PC-3 (cell line): ENCODE measurements at places on chromosomes 2 and 18.

DNA sequence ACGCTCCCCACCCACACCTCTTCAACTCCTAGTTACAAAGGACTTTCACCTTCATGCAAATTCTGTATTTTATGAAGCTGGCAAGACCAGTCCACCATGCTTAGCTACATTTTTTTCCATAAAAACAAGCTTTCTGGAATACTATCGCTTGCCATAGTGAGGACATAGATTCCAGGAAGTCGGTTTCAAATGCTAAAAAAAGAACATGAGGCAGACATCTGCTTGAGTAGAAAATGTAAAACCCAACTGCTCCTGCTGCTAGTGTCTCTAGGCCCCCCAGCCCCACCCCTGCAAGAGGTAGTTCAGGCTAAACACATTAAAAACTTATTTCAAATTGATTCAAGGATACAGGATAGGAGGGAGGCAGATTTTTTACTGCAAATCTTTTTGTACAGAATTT lies 148.9 kb downstream of the SMAD2 start:
- H3K4me3 ChIP-seq: no peak overlapping the region
- no peak for DNase-seq
- H3K27me3 ChIP-seq: no peaks in the 10 kb centered on the region
- H3K27ac ChIP-seq: no peak overlapping the region

GRCh38 chr2:181394741-181395437 lies 62.3 kb upstream of the ITGA4 start:
- H3K36me3 ChIP-seq: no peaks in the 10 kb centered on the region
- H3K4me3 ChIP-seq: no peak overlapping the region
- no peak for DNase-seq
- no peak overlapping the region for H3K27ac ChIP-seq
- H3K4me1 ChIP-seq: peaks cover 5% of the 10 kb centered on the region; the same call in 1 of the 2 replicates

GRCh38 chr18:28725876-28726275 lies 548.9 kb upstream of the CDH2 start:
- H3K36me3 ChIP-seq: no peaks in the 10 kb centered on the region
- peaks cover 21% of the 10 kb centered on the region for H3K4me1 ChIP-seq
- no peaks in the 10 kb centered on the region for H3K27me3 ChIP-seq
- no peak overlapping the region for H3K27ac ChIP-seq
- DNase-seq: peak; percentile 80

DNA sequence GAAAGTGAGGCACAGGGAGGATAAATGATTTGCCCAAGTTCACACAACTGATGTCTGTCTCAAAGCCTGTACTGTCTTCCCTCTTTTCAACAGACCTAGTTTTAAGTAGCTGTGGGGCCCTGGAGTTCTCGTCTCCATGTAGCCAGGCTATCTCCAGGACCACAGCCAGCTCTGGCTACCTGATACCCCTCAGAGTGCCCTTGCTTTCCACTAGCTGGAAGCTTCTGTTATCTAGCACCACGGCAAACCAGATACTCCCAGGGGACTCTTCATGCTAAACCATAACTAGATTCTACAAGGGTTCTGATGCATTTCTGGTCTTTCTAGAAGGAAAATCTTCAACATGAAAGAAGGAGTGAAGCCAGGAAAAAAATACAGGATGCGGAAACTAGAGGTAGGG lies 137.3 kb downstream of the GALNT14 start:
- no peak overlapping the region for H3K27ac ChIP-seq
- H3K4me3 ChIP-seq: no peak overlapping the region
- no peak for DNase-seq
- H3K27me3 ChIP-seq: peaks cover 8% of the 10 kb centered on the region
- no peaks in the 10 kb centered on the region for H3K4me1 ChIP-seq
- no peaks in the 10 kb centered on the region for H3K36me3 ChIP-seq

DNA sequence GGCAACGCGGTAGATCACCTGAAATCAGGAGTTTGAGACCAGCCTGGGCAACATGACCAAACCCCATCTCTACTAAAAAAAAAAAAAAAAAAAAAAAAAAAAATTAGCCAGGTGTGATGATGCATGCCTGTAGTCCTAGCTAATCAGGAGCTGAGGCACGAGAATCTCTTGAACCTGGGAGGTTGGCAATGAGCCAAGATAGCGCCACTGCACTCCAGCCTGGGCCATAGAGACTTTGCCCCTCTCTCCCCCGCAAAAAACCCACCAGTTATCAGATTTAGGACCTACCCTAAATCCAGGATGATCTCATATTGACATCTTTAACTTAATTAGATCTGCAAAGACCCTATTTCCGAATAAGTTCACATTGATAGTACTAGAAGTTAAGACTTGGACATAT lies 29.2 kb upstream of the LDAH start:
- H3K27ac ChIP-seq: no peak overlapping the region
- H3K36me3 ChIP-seq: no peaks in the 10 kb centered on the region
- no peak for DNase-seq
- peaks cover 46% of the 10 kb centered on the region for H3K27me3 ChIP-seq
- H3K4me1 ChIP-seq: no peaks in the 10 kb centered on the region

GRCh38 chr2:25270061-25270460 lies 71.7 kb downstream of the DNMT3A start:
- no peak overlapping the region for H3K27ac ChIP-seq
- no peaks in the 10 kb centered on the region for H3K27me3 ChIP-seq
- no peak for DNase-seq
- no peaks in the 10 kb centered on the region for H3K36me3 ChIP-seq
- H3K4me3 ChIP-seq: no peak overlapping the region

DNA sequence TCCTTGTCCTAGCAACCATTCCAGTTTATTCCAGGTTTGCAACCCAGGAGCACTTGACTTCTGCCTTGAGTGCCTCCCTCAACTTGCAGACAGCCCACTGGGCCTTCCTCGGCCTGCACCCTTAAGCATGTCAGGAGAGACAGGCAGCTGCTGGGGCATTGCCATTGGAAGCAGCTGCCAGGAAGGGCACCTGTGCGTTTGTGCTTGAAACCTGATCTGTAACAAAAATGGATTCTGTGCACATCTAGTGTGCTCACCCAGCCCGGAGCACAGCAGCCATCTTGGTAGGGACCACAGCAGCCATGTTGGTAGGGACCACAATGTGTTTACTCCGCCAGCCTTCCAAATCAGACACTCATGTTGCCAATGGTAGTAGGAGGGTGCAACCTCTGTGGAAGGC lies 44.3 kb upstream of the GLI2 start:
- H3K4me1 ChIP-seq: peaks cover 6% of the 10 kb centered on the region; the same call in 1 of the 2 replicates
- H3K27me3 ChIP-seq: no peaks in the 10 kb centered on the region
- H3K36me3 ChIP-seq: no peaks in the 10 kb centered on the region
- no peak overlapping the region for H3K4me3 ChIP-seq

DNA sequence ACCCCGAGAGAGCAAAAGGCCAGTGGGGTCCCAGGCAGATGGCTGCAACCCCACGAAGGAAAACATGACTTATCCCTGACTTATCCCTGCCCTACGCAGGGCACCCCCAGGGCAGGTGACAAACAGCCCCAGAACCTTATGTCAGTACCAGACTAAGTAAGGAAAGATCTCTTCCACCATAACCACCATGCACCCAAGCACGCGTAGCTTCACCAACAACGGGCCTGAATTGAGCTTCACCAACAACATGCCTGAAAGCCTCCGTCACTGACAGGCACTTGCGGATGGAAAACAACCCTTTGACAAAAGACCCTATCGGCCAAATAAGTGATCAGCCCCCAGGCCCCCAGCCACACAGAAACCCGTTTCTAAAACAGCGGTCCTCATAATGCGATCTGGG lies 34.1 kb downstream of the HDAC4 start:
- H3K27me3 ChIP-seq: no peaks in the 10 kb centered on the region
- H3K4me3 ChIP-seq: no peak overlapping the region
- no peak overlapping the region for H3K27ac ChIP-seq
- no peak for DNase-seq
- H3K4me1 ChIP-seq: no peaks in the 10 kb centered on the region
- H3K36me3 ChIP-seq: no peaks in the 10 kb centered on the region

DNA sequence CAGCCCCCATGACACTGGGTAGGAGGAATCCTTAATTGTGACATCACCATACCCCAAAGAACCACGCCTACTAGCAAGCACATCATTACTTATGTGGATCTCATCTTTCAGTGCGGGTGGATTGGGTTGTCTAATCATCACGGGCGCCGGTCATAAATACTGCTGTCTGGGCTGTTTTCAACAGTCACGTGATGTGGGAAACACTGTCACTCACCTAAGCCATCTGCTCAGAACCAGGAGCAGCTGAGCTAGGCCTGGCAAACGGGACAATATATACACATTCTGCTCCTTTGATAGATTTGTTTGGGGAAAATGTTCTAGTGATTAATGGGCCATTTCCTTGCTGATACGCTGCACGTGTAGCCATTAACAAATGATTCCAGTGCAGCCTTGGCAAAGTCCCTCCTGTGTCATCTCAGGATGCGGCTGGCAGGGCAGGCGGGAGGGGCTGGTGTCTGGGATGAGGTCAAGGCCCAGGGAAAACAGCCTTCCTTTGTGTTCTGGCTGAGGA lies 145.9 kb upstream of the COPS8 start:
- no peaks in the 10 kb centered on the region for H3K27me3 ChIP-seq
- no peaks in the 10 kb centered on the region for H3K4me1 ChIP-seq
- no peak overlapping the region for H3K27ac ChIP-seq
- DNase-seq: no peak
- no peak overlapping the region for H3K4me3 ChIP-seq

DNA sequence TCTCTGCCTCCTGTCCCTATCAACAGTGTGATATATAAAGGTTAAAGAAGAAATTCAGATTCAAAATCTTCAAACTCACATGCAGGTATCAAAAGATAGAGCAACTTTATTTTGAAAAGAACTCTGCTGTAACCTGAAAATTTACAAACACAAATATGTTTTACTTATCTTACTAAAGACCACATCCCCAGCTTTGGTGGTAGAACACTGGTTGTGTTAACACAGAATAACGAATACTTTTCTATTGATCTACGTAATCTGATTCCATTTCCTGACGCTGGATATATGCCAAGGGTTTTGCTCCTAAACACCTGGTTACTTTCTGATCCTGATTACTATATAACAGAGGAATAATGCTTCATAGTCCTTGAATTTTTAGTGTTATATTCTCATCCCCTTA lies 23.1 kb upstream of the SLC39A10 start:
- no peak overlapping the region for H3K27ac ChIP-seq
- H3K4me3 ChIP-seq: no peak overlapping the region
- H3K36me3 ChIP-seq: no peaks in the 10 kb centered on the region
- DNase-seq: no peak

GRCh38 chr2:32863803-32864202 lies 83.0 kb upstream of the LTBP1 start:
- H3K36me3 ChIP-seq: no peaks in the 10 kb centered on the region
- H3K4me1 ChIP-seq: peaks cover 23% of the 10 kb centered on the region
- H3K27me3 ChIP-seq: no peaks in the 10 kb centered on the region
- H3K4me3 ChIP-seq: no peak overlapping the region

DNA sequence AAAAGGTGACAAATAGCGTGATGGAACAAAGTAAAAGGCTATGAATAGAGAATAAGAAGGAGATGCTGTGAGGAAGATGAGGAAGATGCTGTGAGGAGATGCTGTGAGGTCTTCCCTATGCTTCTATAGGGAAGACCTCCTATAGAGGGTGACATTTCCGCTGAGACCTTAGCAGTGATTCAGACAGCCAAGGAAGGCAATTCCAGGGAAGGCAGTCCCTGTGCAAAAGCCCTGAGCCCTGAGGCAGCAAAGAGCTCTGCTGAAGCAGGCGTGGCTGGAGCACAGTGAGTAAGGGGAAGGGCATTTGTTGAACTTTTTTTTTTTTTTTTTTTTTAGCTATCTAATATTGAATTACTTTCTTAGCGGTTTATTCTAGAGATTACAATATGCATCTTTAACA lies 142.7 kb upstream of the FOSL2 start:
- no peaks in the 10 kb centered on the region for H3K27me3 ChIP-seq
- H3K4me3 ChIP-seq: no peak overlapping the region
- DNase-seq: peak; percentile 95

DNA sequence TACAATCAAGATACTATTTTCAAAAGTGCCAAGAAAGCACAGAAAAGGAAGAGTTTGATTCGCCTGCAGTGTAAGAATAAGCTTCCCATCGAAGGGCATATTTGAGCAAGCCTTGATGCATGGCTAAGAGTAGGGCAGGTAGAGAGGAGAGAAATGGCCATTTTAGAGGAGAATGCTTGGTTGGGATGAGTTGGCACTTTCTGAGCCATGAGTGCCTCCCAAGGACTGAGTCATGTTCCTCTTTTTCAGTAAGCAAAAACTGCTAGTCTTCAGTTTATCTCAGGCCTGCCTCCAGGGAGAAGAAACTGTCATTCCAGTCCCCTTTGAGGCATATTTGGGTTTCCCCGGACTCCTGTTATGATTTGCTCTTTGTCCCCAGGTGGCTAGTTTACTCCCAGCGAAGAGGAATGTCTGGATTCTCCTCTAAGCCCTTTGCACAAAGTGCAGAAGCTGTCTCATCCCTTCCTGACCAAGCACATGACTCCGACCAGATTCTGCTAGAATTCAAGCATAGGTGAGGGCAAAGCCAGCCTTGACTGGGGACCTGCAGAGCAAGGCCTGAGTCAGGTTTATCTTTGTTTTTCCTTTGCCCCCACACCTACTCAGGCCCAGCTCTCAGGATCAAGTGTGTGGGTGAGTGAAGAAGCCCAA lies 115.2 kb downstream of the TTC32 start:
- H3K27me3 ChIP-seq: no peaks in the 10 kb centered on the region
- H3K4me3 ChIP-seq: no peak overlapping the region
- H3K27ac ChIP-seq: peak overlapping the region; percentile 60
- H3K36me3 ChIP-seq: no peaks in the 10 kb centered on the region
- peaks cover 16% of the 10 kb centered on the region for H3K4me1 ChIP-seq

GRCh38 chr2:68387408-68388350 lies 22.6 kb downstream of the PLEK start:
- H3K4me1 ChIP-seq: no peaks in the 10 kb centered on the region
- H3K27me3 ChIP-seq: peaks cover 52% of the 10 kb centered on the region
- no peak overlapping the region for H3K4me3 ChIP-seq
- H3K27ac ChIP-seq: no peak overlapping the region
- DNase-seq: no peak

DNA sequence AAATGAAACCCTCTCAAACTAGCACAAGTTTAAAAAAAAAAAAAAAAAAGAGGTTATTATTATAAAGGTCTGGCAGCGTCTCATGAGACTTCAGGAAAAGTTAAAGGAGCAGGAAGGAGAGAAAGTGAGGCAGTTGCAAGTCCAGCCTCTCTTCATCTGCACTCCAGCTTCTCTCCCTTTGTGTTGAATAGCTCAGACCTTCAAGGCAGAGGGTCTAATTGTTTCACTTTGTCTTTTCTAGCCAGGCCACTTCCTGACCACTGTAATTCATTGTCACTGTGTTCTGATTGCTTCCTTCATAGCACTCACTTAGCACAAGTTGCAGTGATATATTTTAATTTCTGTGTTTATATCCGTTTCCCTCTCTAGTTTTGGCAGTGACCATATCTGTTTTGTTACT lies 99.9 kb downstream of the SPATS2L start:
- H3K4me3 ChIP-seq: peak overlapping the region; percentile 18; the same call in 1 of the 2 replicates
- peaks cover 48% of the 10 kb centered on the region for H3K36me3 ChIP-seq
- peak; percentile 22 for DNase-seq
- H3K27me3 ChIP-seq: no peaks in the 10 kb centered on the region

- peaks cover 55% of the 10 kb centered on the region for H3K4me1 ChIP-seq
- H3K36me3 ChIP-seq: no peaks in the 10 kb centered on the region
- DNase-seq: peak; percentile 96
- no peaks in the 10 kb centered on the region for H3K27me3 ChIP-seq
Observed at GRCh38 chr2:38690499-38691420, 24.8 kb downstream of the GALM start.

GRCh38 chr2:37586663-37587317 lies 84.7 kb downstream of the CDC42EP3 start:
- peak overlapping the region; percentile 41 for H3K4me3 ChIP-seq
- no peaks in the 10 kb centered on the region for H3K27me3 ChIP-seq
- H3K27ac ChIP-seq: peak overlapping the region; percentile 90
- no peaks in the 10 kb centered on the region for H3K36me3 ChIP-seq
- H3K4me1 ChIP-seq: peaks cover 85% of the 10 kb centered on the region
